ENCODE measurements at places on chromosomes 3 and 15.

DNA sequence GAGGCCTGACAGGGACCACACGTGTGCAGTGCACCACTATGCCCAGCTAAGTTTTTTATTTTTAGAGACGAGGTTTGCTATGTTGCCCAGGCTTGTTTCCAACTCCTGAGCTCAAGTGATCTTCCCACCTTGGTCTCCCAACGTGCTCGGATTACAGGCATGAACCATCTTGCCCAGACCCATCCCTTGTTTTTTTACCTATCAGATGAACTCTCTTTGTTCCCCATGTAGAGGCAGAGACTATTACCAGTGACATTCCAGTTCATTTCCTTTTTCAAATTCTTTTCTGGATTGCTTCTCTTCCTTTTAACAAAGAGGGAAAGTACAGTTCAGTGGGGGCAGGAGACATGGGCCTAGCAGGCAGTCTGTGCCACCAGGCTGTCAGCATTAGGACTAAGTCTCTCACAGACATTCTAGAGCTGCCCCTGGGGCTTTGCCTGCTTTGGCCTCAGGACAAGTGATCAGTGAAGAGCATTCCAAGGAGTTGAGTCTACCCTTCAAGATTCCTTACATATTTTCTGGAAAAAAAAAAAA, 103.5 kb upstream of the SLC7A14 start:
- peak; percentile 22 for DNase-seq

GRCh38 chr15:39364721-39365120, 216.2 kb upstream of the THBS1 start:
- no peak for DNase-seq

- no peak for DNase-seq
These were observed 6.7 kb downstream of the LMOD3 start for GRCh38 chr3:69115731-69116130.

DNA sequence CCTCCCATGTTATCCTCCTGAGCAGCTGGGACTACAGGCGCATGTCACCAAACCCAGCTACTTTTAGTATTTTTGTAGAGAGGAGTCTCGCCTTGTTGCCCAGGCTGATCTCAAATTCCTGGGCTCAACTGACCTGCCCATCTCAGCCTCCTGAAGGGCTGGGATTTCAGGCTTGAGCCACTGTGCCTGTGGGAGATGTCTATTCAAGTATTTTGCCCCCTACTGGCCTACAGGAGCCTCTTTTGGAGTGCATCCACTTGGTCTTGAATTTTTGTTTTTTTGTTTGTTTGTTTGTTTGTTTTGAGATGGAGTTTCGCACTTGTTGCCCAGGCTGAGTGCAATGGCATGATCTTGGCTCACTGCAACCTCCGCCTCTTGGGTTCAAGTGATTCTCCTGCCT, 3.2 kb upstream of the DHX30 start:
- no peak for DNase-seq

- no peak for DNase-seq
These were observed 41.0 kb downstream of the FMN1 start for GRCh38 chr15:33153548-33153947.

GRCh38 chr3:126858887-126859286, 124.0 kb upstream of the PLXNA1 start:
- no peak for DNase-seq

GRCh38 chr3:184157206-184157605, 2.0 kb downstream of the DVL3 start:
- DNase-seq: no peak

- DNase-seq: no peak
These were observed 48.4 kb downstream of the SGO1 start for GRCh38 chr3:20137647-20138046.

- DNase-seq: no peak
These were observed 50.0 kb upstream of the PCSK6 start for GRCh38 chr15:101539492-101539891.

GRCh38 chr3:157279237-157279636, 119.3 kb upstream of the CCNL1 start:
- no peak for DNase-seq

DNA sequence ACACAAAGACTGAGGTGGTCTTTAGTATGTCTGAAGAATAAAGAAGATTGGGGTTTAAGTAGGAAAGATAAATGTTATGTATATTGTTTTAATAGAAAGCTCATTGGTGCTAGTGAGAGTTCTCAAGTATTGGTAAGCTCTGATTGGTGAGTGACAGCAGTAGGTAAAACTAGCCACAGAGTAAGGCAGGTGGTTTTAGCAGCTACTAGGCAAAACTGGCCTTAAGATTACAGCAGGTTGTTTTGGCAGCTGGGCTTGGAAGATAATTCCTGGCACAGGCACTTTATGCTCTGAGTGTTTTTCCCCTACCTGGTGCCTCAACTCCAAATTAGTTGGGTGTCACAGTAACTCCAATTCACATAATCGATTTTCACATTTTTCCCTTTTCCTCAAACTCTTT, 66.3 kb downstream of the STAG1 start:
- no peak for DNase-seq

GRCh38 chr15:43232289-43232874, 11.6 kb upstream of the EPB42 start:
- DNase-seq: no peak

- DNase-seq: no peak
These were observed 79.3 kb upstream of the CBLB start for GRCh38 chr3:105948101-105948500.

GRCh38 chr15:68055224-68055705, 1.1 kb downstream of the PIAS1 start:
- no peak for DNase-seq

GRCh38 chr3:123397921-123398785, 50.7 kb downstream of the ADCY5 start:
- DNase-seq: no peak

GRCh38 chr3:135109681-135110080, 314.6 kb downstream of the EPHB1 start:
- DNase-seq: no peak

- DNase-seq: peak; percentile 82
These were observed 21.6 kb upstream of the SLC6A20 start for GRCh38 chr3:45817831-45818522.

GRCh38 chr3:145639875-145640274, 521.1 kb downstream of the PLOD2 start:
- no peak for DNase-seq

DNA sequence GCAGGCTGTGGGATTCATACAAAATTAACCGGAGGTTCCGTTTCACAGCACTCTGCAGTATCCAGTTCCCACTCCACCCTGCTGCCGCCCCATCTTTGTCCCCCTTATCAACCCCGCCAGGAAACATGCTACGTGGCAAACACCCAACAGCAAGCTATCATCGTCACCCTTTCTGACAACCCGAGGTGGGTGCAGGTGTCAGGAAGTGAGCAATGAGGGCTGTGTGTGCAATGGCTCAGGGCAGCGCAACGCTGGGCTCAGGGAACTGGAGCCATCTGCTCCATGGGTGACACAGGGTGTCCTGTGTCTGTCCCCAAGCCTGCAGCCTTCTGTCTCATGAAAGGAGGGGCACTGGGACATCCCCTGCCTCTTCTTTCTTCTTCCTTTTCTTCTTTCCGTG, 60.9 kb downstream of the ATP2B2 start:
- no peak for DNase-seq

DNA sequence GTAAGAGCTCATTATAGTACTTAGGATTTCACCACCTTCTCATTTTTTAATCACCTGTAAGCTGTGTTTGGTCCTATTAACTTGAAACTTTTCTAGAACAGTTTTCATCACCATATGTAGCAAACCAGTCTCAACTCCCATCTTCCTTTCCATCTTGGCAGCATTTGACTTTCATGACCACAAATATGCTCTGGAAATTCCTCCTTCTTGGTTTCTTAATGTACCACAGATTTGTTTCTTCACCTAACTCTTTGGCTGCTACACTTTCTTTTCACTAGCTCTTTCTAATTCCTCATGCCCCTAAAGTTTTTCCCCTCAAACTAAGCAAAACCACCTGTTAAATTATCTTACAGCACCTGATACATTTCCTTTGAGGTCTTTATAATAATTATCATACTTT, 13.2 kb upstream of the NMB start:
- no peak for DNase-seq

- DNase-seq: no peak
These were observed 7.9 kb downstream of the CCDC71 start for GRCh38 chr3:49158103-49158709.

DNA sequence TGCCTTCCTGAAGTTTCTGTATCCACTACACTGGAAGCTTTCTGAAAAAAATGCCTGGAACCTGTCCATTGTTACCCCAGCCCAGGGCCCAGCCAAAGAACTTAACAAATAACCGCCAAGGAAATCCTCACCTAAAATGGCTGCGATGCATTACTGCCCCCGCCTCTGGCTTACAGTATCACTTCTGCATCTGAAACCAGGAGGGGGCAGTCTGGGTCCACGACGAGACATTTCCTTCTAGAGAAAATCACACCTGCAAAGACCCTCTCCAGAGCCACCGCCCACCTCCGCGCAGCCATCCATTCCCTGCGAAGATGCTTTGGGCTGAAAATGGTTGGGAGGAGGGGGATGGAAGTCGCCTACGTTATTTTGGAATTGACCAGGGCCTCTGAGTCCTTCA, 22.4 kb upstream of the CELF6 start:
- DNase-seq: no peak

- no peak for DNase-seq
These were observed 1.6 kb downstream of the FBN1 start for GRCh38 chr15:48643776-48644466.

DNA sequence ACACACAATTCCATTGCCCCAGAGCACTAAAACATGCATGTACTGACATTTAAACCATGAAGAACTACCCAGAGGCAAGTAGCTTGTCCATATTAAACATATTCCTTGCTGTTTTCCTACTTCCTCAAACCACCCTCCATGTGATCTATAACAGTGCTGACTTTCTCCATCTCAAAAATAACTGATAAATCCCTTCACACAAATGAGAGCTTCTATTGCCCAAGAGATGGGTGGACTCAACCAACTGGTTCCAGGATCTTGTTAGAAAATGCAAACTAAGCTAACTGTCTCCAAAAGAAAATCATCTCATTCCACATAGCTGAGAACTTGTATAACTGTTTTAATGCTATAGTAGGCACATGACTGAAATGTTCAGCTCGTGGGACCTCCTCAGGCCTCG, 29.6 kb downstream of the DCLK3 start:
- no peak for DNase-seq

DNA sequence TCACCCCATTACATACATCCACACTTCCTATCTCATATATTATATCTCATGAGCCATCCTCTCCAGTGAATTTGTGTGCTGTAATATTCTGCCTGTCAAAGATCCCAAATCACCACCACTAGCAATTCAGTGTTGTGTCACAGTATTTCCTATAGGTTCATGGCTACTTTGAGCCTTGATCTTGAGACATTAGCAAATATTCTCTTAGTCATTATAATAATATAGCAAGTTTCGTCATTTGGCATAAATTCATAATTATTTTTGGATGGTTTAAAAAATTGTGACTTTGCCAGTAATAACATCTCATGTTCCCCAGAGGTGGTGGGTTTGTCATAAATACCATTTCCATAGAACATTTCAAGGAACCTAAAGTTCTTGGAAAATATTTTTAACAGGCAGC, 47.7 kb downstream of the CMSS1 start:
- no peak for DNase-seq

GRCh38 chr3:135038186-135038585, 243.1 kb downstream of the EPHB1 start:
- DNase-seq: no peak

GRCh38 chr15:66390678-66391077, 4.0 kb downstream of the MAP2K1 start:
- DNase-seq: no peak

- DNase-seq: no peak
These were observed 809.6 kb upstream of the NR2F2 start for GRCh38 chr15:95520922-95521321.

GRCh38 chr3:95905182-95905581, 909.2 kb upstream of the EPHA6 start:
- DNase-seq: no peak

- DNase-seq: peak; percentile 82
These were observed 17.2 kb downstream of the ALPK3 start for GRCh38 chr15:84834229-84834955.

- DNase-seq: no peak
These were observed 293.8 kb downstream of the PTPRG start for GRCh38 chr3:61855211-61855610.

DNA sequence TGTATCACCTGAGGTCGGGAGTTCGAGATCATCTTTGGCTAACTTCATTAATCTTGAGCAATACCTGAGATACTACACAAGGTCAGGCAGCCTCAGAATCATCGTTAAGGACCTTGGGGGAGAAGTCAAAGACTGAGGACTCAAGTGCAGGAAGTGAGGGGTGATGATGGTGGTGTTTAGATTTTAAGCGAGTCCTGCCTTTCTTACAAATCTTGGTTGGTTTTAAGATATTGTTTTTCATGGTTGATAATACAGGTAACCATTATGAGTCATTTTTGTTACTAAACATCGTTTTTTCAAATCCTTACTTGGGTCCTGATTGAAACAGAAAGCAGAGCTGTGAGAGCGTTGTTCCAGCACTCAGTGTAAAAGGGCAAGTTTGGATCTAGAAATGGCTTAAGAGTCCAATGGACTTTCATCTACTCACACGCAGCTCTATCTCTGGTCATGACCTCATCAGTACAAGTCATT, 4.1 kb downstream of the RASGRP1 start:
- DNase-seq: no peak

GRCh38 chr3:9130345-9131305, 118.8 kb downstream of the SRGAP3 start:
- no peak for DNase-seq

- no peak for DNase-seq
These were observed 17.7 kb downstream of the CLEC3B start for GRCh38 chr3:45043728-45044299.

DNA sequence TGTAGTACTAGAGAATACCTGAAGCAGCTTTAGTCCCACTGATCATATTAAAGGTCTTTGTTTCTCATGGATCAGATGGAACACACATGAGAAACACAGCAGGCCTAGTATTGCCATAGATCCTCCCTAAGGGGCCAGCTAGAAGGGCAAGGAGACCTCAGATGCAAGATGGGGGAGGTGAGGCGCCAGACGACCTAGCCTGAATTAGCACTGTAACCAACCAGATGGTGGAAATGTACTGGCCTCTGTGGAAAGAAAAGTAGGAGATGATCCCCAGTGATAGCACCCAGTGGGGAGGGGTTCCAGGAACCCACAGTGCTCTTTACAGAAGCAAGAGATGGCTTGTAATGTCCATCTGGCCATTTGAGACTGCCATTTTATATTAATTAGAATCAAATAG, 138.2 kb upstream of the ZNF385D start:
- no peak for DNase-seq

DNA sequence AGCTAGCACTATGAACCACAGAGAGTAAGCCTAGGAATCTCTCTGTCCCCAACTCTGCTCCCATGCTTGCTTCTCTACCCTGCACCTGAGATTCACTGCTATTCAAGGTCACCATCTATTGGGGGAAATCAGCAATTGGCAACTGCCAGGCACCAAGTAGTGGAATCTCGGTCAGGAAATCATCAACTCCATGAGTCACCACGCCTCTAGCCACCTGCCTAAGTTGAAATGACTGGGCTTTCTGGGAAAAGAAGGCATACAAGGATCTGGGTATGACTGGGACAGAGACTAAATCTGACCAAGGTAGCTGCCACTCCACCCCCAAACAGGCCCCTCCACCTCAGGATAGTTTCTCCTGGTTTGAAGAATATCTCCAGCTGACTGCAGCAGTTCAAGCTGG, 464.1 kb upstream of the CBLB start:
- DNase-seq: no peak
